ENCODE measurements at places on chromosomes 11 and 22.

GRCh38 chr11:3130269-3131071 is 34.6 kb downstream of the OSBPL5 start:
- DNase-seq: no peak

DNA sequence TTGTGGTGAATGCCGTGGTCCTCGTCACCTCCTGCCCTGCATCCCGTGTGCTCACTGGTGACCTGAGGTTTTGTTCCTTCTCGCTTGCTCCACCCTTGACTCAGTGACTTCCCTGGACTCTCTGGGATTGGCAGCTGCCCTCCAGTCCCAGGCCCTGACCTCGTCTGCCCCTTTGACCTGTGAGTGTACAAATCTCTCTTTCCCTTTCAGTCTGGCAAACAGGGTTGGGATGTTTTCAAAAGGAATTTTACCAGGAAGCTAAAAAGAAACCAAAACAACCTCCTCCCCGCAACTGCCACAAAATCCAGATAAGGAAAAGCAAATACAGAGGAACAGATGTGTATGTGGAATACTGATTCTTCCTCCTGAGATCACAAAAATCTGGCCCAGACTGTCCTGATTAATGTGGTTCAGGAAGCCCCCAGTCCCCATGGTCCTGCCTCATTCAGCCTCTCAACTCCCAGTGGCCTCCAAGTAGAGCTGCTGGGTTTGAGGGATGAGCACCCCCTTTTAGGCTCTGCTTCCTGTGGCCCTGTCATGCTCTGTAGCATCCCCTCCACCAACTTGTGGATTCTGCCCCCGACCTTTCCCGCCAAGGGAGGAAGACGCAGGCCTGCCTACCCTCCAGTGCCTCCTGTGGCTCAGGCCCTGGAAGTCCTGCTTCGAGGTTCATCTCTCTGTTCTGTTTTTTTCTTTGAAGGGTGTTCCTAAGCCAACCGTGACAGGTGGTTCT is 15.2 kb downstream of the ROBO4 start:
- DNase-seq: no peak

GRCh38 chr11:82738091-82738490 is 4.4 kb upstream of the FAM181B start:
- no peak for DNase-seq

GRCh38 chr11:72783144-72783905 is 10.5 kb downstream of the STARD10 start:
- DNase-seq: no peak

DNA sequence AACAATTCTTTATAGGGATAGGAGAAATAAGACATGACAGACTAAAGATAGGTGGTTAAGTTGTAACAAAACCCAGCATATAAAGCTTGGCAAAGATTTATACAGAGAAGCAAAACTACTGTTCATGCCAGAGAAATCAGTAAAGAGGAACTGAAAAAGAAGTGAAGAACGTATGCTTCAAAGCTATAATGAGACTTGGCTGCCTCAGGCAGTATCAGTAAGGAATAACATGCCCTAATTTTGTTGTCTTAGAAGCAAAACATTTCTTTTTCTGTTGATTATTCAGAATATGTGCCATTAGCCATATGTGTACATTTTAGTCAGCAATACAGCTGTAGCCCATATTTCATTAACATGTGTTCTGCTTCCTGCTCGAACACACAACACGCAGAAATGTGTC is 403.2 kb downstream of the NELL1 start:
- DNase-seq: no peak

DNA sequence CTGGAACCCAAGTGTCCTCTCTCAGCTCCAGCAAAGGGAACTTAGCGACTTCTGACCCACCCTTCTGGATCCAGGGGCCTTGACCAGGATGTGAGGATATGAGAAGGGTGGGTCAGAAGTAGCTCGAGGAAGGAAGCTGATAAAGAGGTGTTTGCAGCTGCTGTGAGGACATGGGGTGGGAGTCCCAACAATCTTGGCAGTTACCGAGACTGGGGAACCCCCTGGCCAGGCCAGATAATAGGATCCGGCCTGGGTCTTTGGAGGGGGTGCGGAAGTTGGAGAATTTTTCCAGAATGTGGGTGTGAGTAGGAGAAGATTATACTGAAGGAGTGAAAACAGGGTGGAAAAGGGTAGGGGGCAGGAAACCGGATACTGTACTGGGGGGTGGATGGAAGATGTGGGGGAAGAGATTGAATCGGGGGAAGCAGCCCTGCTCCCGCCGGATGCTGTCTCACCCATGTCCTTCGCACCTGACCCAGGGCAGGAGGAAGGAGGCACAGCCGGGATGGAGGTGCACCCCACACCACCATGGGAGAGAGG is 2.8 kb upstream of the MCAM start:
- no peak for DNase-seq

- no peak for DNase-seq
Measured at GRCh38 chr11:20966489-20966888, 297.1 kb downstream of the NELL1 start.

- no peak for DNase-seq
Measured at GRCh38 chr11:114008331-114008730, 33.4 kb downstream of the HTR3A start.

GRCh38 chr11:63770763-63771162 is 2.2 kb upstream of the ZFTA start:
- DNase-seq: no peak

All from germinal center (tissue), 1 donor.